ENCODE measurements at places on chromosomes 5 and 9.

DNA sequence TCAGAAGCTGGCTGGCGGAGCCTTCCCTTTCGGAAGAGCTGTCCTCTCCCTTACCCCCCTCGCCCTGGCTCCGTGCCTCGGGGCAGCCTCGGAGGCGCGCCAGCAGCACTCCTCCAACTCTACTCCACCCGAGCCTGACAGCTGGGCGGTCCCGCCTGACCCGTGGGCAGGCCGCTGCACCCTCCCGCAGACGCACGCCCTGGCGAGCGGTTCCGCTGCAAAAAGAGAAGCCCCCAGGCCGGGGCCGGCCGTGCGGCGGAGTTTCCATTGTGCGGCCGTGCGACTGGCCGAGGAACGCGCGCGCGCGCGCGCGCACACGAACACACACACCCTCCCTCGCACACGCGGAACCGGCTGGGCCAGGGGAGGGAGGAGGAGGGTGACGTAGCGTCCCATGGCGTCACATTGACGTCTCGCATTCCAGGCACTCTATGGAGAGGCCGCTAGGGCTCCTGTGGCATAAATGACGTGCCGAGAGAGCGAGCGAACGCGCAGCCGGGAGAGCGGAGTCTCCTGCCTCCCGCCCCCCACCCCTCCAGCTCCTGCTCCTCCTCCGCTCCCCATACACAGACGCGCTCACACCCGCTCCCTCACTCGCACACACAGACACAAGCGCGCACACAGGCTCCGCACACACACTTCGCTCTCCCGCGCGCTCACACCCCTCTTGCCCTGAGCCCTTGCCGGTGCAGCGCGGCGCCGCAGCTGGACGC lies at the start of gene NR4A3:
Gene NR4A3, plus strand, starts transcription at position 490 of the 713 bp plus-strand sequence. CDS start 6,158 bp downstream, outside the sequence.
- DNase-seq, result peak; percentile 84

DNA sequence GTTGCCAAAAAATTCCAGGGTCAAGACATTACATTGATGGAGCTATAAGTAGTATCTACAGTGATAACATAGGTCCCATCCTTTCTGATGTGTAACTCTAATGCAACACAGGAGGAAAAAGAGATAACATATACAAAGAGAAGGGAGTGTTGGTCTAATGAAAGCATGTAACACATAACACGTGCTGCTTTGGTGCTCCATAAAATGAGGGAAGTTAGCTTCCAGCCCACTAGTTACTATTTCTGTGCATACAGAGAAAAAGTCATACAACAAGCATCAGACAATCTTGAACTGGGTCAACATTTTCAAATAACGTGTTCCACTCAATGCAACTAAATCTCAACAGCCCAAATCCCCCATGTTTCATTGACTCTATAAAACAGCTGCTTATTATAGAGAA lies 11.7 kb downstream of the MLLT3 start:
- no peak for DNase-seq

DNA sequence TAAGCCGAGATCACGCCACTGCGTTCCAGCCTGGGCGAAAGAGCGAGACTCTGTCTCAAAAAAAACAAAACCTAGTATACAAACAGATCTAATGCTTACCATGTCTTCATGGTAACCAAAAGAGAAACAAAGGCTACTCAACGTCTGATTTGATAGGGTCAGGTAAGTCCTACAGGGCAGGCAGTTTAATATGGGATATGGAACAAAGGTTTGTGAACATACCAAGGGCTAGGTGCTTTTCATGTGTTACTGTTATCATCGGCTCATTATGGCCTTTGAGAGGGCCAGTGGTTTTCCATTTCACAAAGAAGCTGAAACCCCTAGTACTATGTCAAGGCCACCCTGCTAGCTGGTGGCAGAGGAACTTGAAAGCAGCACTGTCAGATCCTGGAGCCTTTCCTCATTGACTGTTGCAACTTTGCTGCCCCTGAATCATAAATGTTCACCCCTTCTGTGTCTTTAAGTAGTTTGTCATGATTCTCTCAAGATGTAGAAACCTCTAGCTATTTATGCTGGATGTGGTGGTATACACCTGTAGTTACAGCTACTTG lies 5.1 kb downstream of the IQGAP2 start:
- no peak for DNase-seq

DNA sequence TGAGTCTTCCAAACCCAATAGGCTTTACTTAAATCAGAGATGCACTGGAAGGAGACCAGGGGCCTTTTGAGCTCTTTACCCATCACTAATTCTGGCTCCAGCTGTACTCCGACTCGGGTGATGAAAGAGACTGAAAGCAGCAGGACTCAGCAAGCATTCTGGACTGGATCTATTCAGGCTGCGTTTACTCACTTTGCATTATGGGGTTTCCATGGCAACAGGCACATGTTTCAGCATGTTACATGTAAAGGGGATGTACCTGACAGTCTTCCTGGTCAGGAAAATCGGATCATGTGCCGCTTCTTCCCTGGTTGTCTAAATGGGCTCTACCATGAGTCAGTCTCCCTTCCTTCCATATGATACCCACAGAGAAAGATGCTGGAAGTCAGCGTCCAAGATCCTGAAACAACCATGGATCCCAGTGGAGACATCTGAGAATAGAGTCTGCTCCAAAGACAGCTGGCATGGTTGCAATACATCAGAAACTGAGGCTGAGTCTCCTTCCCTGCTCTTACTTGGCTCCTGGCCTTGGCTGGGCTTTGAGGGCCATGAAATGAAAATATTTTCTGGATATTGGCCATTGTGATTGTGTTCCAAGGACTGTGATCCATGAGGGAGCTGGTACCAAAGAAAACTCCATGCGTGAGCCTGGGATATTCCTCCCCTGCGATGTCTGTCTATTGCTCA lies 102.5 kb upstream of the TNC start:
- DNase-seq, result no peak

GRCh38 chr5:157471709-157472108 lies 11.7 kb downstream of the NIPAL4 start:
- peak; percentile 35 for DNase-seq

DNA sequence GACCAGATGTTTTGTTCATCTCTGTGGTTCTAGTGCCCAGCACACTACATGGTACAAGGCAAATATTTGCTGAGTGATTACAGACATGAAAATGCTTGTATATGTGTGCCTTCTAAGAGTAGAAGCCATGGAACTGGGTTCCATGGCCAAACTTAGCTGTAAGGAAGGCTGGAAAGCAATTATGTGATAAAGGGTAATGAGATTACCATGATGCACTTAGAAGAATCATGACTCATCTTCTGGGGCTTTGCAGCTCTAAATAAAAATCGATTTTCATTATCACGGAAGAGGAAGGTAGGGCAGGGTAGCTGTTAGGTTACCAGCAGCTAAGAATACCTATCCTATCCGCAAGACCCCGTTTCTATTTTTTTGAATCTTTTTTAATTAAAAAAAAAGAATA lies 28.0 kb downstream of the RFK start:
- DNase-seq, result no peak

- no peak for DNase-seq
These were observed 53.2 kb downstream of the IPPK start for GRCh38 chr9:92616655-92617111.

GRCh38 chr9:113640418-113640817 lies 176.9 kb downstream of the RGS3 start:
- DNase-seq, result no peak

DNA sequence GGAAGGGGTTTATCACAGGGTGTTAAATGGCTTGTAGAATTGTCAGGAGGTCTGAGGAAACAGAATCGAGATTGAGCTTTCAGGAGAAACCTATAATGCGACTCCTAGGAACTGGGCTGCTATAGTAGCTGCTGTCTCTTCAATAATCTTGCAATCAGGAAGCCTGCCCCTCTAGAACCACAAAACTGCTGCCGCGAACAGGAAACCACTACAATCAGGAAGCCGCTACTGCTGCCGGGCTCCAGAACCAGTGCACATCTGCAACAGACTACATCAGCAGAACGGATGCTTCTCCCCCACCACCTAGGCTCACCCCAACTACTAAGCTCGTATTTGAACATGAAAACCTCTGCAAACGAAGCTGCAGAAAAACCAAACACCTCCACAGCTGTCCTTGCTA lies 31.6 kb downstream of the TNFSF8 start:
- no peak for DNase-seq

GRCh38 chr9:83334320-83334719 lies 203.9 kb downstream of the FRMD3 start:
- peak; percentile 21 for DNase-seq

DNA sequence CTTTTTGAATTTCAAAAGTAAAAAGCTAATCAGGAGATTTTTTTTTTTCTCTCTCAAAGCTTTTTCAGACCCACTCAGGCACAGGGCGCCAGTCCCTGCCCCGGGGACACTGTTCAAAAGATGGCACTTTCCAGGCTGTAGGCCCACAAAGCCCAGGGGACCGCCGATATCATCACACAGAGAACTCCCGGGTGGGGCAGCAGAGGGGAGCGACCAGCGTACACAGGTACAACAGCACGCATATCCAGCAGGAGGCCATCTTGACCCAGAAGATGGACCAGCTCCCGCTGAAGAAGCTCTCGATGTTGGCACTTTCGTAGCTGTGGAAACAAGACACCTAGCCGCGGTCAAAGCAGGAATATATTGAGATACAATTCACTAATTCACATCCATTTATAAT lies 108.3 kb downstream of the THBS4 start:
- DNase-seq, result no peak

GRCh38 chr9:80498001-80498555 lies 926.3 kb downstream of the TLE4 start:
- DNase-seq, result no peak

- no peak for DNase-seq
These were observed 187.2 kb upstream of the CDH10 start for GRCh38 chr5:24831989-24832388.

- no peak for DNase-seq
These were observed 59.9 kb downstream of the NUDT12 start for GRCh38 chr5:103502662-103503061.

- no peak for DNase-seq
These were observed 94.9 kb upstream of the NMUR2 start for GRCh38 chr5:152499814-152500535.

GRCh38 chr9:36576866-36577265 lies 4.2 kb downstream of the MELK start:
- no peak for DNase-seq

GRCh38 chr9:90975781-90976538 lies 174.3 kb downstream of the SYK start:
- DNase-seq, result no peak

DNA sequence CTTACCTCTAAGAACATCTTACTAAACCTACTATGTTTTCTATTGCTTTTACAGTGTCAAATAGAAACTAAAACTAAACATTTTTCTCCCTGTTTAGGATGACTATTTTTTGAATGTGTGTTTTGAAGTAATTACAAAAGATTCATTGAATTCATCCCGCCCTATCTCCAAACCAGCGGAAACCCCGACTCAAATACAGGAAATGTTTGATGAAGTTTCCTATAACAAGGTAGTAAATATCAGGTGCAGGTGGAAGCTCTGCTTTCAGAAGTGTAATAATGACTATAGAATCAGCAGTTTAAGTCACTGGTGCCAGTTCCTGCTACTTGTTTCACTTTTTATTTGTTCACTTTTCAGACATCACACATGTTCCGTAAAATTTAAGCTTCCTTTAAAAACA lies 20.0 kb downstream of the ERAP2 start:
- DNase-seq, result no peak

- DNase-seq, result no peak
These were observed 218.2 kb downstream of the GNA14 start for GRCh38 chr9:77429928-77430327.

GRCh38 chr5:9776525-9776924 lies 146.4 kb upstream of the TAS2R1 start:
- no peak for DNase-seq

DNA sequence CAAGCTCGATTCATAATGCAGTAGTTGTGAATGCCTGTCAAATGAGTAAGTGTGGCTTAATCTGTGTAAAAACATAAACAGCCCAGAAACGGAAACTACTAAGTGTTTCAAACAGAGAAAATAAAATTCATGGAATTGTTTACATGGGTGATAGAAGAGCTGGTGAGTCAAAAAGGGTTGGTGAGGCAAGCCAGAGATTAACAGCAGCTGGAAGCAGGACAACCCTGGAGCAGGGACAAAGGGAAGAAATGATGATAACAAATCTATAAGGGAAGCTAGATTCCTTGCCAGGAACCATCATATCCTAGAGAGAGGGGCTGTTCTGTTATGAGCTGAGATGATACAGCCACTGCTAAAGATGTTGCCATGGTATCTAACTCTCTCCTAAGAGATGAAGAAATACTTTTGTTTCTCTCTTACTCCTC lies 18.0 kb upstream of the PRR16 start:
- peak; percentile 41 for DNase-seq

- DNase-seq, result peak; percentile 66
These were observed 43.4 kb upstream of the TMC1 start for GRCh38 chr9:72477930-72478518.

- DNase-seq, result no peak
These were observed 38.7 kb upstream of the SEMA4D start for GRCh38 chr9:89536600-89536999.

GRCh38 chr9:95721061-95721531 lies 154.4 kb upstream of the ERCC6L2 start:
- no peak for DNase-seq

GRCh38 chr5:38758774-38759600 lies 86.8 kb upstream of the OSMR start:
- no peak for DNase-seq

- DNase-seq, result no peak
These were observed 36.0 kb downstream of the RCL1 start for GRCh38 chr9:4828761-4829160.

DNA sequence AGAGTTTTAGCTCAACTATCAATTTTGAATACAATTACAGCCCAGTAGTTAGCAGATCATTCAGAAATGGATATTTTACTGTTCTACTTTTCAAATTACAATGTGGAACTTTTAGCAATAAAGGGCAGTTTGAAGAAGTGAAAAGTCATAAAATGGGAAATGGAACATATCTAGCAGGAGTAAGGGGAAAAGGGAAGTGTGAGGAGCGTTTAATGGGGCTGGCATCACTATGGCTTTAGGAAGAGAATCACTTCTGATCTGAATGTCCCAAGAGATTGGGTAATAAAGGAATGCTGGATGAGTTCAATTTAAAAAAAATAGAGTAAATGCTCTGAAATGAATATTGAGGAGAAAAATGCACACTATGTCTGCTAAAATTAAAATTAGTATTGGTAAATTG lies 77.4 kb downstream of the ATPSCKMT start:
- no peak for DNase-seq

- DNase-seq, result no peak
These were observed 32.9 kb downstream of the LHFPL2 start for GRCh38 chr5:78615697-78616096.

- DNase-seq, result no peak
These were observed 250.8 kb downstream of the ENC1 start for GRCh38 chr5:74389531-74390305.
